ENCODE measurements at places on chromosomes 5 and 9. TPM values are rescaled to one million over a fixed set of nuclear protein-coding genes. Genes with fewer than 3 reads are reported as not detected.

Gene CCL19
- not detected for total RNA-seq

Gene RASGEF1C
- 0.32 TPM for total RNA-seq

Gene LSM11
- 1.9 TPM for total RNA-seq

DNA sequence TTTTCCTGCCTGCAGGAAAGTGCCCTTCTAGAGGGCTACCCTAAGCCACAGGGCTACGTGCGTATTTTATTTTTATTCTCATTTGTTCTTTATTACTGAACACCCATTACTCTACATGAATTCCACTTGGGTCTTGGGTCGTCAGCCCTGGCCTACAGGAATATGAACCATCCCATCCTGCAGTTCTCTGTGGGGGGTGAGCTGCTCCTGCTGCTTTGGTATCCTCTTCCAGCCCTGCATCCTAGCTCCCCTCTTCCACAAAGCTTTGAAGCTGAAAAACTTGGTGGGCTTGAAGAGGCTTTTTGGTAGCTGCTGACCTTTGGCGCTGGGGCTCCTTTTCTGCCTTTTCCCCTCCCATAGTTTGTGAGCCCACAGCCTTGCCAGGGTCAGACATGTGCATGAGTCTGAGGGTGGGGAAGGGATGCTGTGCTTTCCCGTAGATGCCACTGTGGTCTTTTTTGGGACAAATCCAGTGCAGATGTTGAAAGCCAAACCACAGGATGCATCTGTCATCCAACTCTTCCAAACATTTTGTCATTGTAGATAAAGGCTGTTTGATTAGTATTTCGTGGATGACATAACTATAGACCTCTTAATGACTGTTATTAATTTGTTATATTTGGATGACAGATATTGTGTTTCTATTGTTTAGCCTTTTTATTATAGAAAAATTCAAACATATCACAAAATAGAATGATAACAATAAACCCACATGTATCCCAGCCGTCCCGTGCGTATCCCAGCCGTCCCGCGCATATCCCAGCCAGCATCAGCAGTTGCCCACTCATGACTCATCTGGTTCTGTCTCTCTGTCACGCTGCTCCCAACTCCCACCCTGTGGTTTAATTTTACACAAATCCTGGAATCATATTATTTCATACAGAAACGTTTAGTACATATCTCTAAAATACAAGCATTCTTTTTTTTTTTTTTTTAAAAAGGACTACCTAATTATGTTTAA is 43.9 kb downstream of the SLC46A2 start:
- H3K4me1 ChIP-seq: peaks cover 5% of the 10 kb centered on the region
- DNase-seq: no peak

GRCh38 chr5:88553136-88553875 is 284.7 kb upstream of the TMEM161B start:
- no peaks in the 10 kb centered on the region for H3K36me3 ChIP-seq
- no peak for DNase-seq
- no peaks in the 10 kb centered on the region for H3K27me3 ChIP-seq
- H3K4me1 ChIP-seq: no peaks in the 10 kb centered on the region
- no peak overlapping the region for H3K4me3 ChIP-seq
- no peak overlapping the region for H3K27ac ChIP-seq

DNA sequence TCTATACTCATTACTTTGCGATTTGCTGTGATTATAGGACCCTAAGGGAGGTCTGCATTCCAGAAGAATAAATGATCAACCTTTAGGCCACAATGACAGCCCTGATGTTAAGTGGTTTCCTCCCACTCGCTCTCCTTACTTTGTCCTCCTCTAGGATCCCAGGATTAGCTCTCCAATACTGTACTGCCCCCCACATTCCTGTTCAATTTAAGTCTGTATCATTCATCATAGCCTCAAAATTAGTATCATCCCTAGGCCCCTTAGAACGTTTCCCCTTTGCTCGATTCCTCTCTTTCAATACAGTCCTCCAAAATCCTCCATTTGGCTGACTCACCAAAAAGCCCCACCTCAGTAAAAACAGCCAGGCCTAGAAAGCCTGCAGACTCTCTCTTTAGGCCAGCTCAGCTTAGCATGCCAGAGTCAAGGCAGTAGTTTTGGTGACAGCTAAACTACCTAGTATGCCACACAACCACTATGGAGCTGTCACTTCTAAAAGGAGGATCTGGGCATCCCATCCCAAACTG is 24.4 kb downstream of the RNF145 start:
- no peak overlapping the region for H3K27ac ChIP-seq
- H3K36me3 ChIP-seq: peaks cover 18% of the 10 kb centered on the region
- no peaks in the 10 kb centered on the region for H3K27me3 ChIP-seq
- peaks cover 46% of the 10 kb centered on the region for H3K4me1 ChIP-seq
- no peak for DNase-seq
- H3K4me3 ChIP-seq: no peak overlapping the region

DNA sequence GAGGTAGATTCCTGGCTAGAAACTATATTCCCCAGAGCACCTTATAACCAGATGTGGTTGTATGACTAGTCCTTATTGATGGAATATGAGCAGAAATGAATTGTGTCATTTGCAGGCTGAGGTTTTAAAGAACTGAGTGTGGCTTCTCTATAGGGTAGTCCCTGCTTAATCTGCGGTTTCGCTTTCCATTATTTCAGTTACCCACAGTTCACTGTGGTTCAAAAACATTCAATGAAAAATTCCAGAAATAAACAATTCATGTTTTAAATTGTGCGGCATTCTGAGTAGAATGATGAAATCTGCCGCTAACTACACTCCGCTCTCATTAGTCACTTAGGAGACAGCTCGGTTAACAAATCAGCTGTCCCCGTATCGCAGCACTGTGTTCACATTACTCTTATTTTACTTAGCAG is 65.1 kb downstream of the ANKRD55 start:
- no peaks in the 10 kb centered on the region for H3K27me3 ChIP-seq
- no peaks in the 10 kb centered on the region for H3K36me3 ChIP-seq
- no peak overlapping the region for H3K27ac ChIP-seq
- no peak overlapping the region for H3K4me3 ChIP-seq

- no peak for DNase-seq
- H3K36me3 ChIP-seq: no peaks in the 10 kb centered on the region
Measured at GRCh38 chr9:124793015-124793541, 16.1 kb downstream of the OLFML2A start.

DNA sequence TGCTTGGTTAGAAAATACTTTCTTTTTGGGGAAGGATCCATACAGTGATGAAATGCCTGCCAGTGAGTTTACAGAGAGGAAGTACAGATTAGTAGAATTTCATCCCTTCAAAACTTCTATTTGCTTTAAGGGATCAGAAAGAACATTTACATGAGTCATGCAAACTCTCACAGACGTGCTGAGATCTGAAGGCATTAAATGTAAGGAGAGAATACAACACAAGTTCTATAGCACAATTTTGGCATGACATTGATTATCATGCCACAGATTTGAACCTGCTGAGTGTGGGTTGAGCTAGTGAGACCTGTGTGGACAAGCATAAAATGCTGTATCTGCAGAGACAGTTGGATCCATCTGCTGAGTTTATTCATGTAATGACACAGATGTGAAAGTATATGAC is 613.6 kb upstream of the SEMA6A start:
- no peak overlapping the region for H3K27ac ChIP-seq
- H3K27me3 ChIP-seq: no peaks in the 10 kb centered on the region
- H3K36me3 ChIP-seq: no peaks in the 10 kb centered on the region
- DNase-seq: no peak

DNA sequence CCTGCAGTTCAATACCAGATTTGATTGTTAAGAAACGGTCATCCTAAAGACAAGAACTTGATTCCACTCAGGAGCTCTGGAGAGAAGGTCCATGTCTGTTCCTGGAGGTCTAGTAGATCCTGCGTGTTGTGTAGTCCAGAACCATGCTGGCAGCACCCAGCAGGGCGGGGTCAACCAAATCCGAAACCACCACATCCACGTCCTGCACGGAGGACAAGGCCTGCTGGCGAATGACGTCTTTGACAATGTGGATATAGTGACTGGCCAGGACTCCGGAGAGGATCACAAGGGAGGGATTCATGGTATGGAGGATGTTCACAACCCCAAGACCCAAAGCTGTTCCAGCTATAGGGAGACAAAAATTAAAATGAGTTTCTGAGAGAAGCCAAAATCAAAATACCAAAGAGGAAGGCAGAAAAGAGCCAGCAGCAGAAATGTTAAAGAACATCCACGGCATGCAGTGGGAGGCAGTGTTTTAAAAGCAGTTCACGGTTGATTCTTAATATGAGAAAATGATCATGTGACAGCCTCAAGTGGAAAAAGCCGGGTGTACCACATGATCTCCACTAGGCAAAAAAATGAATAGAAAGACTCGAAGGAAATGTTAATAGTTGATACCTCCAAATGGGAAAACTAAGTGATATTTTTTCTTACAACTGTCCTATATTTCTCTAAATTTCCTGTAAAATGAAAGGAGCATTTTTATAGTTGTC is 26.7 kb downstream of the CLTA start:
- DNase-seq: no peak
- no peak overlapping the region for H3K27ac ChIP-seq
- peaks cover 38% of the 10 kb centered on the region for H3K4me1 ChIP-seq
- no peaks in the 10 kb centered on the region for H3K27me3 ChIP-seq

GRCh38 chr9:129597355-129598088 is 23.4 kb downstream of the C9orf50 start:
- DNase-seq: peak; percentile 72
- no peaks in the 10 kb centered on the region for H3K27me3 ChIP-seq
- H3K27ac ChIP-seq: peak overlapping the region; percentile 35
- H3K4me1 ChIP-seq: no peaks in the 10 kb centered on the region
- H3K4me3 ChIP-seq: peak overlapping the region; percentile 61

DNA sequence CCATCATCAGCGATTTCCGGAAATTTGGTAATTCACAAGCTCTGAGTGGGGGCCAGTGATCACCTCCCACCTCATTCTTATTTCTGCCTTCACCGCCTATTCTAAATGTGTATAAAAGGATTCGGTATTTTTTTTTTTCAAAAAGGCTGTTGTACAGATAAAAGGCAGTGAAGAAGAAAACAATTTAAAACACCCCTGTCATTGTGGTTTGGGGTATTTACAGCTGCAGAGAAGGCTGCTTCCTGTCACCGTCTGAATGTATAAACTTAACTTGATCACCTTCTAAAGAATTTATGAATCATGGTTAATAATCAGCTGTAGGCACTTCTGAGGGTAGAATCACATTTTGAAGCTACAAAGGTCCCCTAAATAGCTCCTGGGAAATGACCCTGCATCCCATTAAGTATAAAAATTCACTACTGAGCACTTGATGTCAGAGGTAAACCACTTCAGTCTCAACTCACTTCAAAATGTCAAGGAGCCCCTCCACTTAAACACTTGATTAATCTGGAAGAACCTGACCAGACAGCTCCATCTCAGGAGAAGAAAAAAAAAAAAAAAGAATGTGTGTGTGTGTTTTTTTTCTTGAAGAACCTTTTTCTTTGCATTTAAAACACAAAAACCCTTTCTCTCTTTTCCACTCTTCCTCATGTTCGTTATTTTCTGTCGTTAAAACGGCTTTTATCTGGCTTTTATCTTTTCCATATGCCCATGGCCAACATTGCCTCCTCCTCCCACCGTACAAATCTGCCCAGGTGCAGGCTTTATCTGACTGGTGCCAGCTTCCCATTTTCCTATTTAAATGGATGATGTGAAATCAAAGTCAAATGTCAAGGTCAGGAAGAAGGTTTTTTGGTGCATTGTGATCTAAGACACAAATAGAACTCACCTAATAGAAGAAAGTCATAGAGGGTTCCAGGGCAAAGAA is 291.2 kb downstream of the IRX1 start:
- no peaks in the 10 kb centered on the region for H3K27me3 ChIP-seq
- H3K36me3 ChIP-seq: no peaks in the 10 kb centered on the region
- H3K4me1 ChIP-seq: no peaks in the 10 kb centered on the region
- no peak overlapping the region for H3K27ac ChIP-seq

GRCh38 chr9:89885156-89885555 is 280.3 kb downstream of the GADD45G start:
- no peak for DNase-seq
- no peaks in the 10 kb centered on the region for H3K27me3 ChIP-seq
- H3K36me3 ChIP-seq: no peaks in the 10 kb centered on the region

GRCh38 chr5:133701871-133702270 is 89.5 kb upstream of the FSTL4 start:
- no peaks in the 10 kb centered on the region for H3K27me3 ChIP-seq
- no peak for DNase-seq
- no peaks in the 10 kb centered on the region for H3K4me1 ChIP-seq
- H3K4me3 ChIP-seq: no peak overlapping the region
- H3K27ac ChIP-seq: no peak overlapping the region

DNA sequence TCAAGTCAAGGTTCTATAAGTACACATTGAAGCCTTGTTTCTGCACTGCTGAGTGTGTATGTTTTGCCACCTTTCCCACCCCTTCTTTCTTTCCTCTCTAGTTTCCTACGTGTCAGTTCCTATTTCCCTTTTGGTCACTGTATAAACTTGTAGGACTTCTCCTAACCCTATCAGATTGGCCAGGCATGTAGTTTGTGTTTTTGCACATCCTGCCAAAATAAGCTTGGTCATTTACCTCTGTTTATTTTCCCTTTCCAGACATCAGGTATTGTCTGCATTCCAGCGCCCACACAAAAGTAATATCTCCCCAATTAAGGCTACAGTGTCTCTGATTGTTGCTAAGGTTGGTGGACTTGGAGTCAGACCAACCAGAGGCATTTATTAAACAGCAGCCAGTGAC is 252.9 kb upstream of the MPDZ start:
- H3K4me3 ChIP-seq: no peak overlapping the region
- no peak for DNase-seq
- peaks cover 6% of the 10 kb centered on the region for H3K4me1 ChIP-seq
- no peak overlapping the region for H3K27ac ChIP-seq
- no peaks in the 10 kb centered on the region for H3K36me3 ChIP-seq

DNA sequence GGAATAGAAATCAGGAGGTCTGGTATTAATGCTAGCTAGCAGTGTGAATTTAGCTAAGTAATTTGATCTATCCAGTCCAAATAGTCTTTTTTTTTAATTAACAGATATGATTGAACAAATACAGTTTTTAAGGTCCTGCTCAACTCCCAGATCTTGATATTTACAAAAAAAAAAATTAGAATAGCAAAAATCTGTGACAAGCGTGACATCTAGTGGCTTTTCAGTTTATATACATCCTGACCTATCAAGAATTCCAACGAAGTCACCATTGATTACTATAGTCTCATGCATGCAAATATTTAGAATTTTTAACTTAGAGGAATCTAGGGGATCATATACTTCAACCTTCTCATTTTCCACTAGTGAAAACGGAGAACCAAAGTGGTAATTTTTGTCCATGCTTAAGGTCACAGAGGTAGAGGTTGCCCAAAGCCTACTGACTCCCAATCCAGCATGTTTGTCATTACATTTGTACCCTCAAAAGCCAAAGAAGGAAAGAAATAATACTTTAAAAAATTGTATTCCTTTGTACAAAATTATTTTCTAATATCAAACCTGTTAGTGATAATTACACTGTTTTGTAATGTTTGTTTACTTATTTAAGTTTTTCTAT is 17.6 kb upstream of the TARS1 start:
- no peak overlapping the region for H3K27ac ChIP-seq
- no peak overlapping the region for H3K4me3 ChIP-seq
- no peak for DNase-seq
- no peaks in the 10 kb centered on the region for H3K36me3 ChIP-seq

DNA sequence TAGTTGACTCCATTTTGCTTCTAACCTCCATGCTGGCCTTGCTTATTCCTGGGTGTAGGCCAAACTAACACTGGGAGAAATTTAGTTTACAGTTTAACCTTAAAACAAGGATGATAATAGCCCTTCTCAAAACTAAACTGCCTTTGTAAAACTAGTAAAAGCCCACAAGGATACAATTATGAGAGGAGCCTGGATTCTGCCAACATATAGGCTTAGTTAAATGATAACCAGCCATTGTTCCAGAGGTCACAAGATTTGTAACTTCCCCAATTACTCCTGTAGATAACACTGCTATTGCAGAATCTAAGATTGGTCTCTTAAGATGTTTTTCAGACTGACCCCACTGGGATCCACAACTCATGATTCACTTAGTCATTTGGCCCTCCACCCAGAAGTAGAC is 2300.3 kb upstream of the C9orf72 start:
- no peak for DNase-seq
- H3K4me1 ChIP-seq: no peaks in the 10 kb centered on the region
- no peaks in the 10 kb centered on the region for H3K36me3 ChIP-seq
- H3K27me3 ChIP-seq: no peaks in the 10 kb centered on the region
- no peak overlapping the region for H3K27ac ChIP-seq

Data from heart left ventricle (tissue), 16 donors.